Stimulated activated CD4-positive, alpha-beta T cell treated with anti-CD3 and anti-CD28 coated beads, Interleukin-15, amount 100 ng/mL, for 1 hour (primary cell): ENCODE measurements at places on chromosomes 7 and 10.

DNA sequence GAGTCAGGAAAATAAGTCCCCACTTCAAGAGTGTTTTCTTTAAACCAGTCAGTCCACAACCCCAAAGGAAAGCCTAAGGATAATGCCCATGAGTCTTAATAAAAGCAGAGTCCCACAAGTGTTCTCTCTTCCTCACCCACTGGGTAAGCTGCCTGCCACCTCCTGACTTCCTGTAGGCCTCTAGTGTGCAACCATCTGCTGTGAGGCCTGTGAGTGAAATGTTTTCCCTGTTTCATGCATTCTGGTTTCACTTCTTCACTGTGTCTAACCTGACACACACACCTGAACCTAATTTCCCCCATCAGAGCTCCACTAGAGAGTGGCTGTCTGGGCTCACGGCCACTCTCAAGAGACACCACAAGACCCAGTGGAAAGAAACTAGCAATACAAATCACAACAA lies 38.9 kb upstream of the GDF10 start:
- DNase-seq: no peak

- no peak for DNase-seq
Measured at GRCh38 chr10:4306871-4307270, 519.1 kb upstream of the AKR1E2 start.

- DNase-seq: no peak
Measured at GRCh38 chr7:31747553-31747952, 60.5 kb downstream of the PPP1R17 start.

GRCh38 chr7:100568176-100568895 lies 5.4 kb downstream of the SAP25 start:
- no peak for DNase-seq

DNA sequence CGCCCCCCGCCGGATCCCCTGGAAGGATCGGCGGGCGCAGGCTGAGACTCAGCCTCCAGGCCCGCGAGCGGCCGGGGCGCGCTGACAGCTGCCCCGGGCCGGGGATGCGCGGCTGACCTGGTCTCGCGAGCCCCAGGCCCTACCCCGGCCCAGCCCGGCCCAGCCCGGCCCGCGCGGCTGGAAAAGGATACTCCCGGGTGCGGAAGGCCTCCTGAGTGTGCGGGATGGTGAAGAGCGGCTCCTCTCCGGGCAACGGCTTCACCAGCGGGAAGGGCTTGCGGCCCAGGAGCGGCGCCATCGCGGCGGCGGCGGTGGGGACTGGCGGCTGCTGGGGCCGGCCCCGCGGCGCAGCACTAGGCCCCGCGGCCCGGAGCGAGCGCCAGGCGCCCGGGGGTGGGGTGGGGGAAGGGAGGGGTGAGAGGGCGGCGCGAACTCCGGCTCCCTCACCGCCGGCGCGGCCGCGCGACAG lies 423 bp downstream of the BAZ1B start:
- DNase-seq: peak; percentile 59

GRCh38 chr10:56135828-56136227 lies 225.2 kb downstream of the ZWINT start:
- no peak for DNase-seq

DNA sequence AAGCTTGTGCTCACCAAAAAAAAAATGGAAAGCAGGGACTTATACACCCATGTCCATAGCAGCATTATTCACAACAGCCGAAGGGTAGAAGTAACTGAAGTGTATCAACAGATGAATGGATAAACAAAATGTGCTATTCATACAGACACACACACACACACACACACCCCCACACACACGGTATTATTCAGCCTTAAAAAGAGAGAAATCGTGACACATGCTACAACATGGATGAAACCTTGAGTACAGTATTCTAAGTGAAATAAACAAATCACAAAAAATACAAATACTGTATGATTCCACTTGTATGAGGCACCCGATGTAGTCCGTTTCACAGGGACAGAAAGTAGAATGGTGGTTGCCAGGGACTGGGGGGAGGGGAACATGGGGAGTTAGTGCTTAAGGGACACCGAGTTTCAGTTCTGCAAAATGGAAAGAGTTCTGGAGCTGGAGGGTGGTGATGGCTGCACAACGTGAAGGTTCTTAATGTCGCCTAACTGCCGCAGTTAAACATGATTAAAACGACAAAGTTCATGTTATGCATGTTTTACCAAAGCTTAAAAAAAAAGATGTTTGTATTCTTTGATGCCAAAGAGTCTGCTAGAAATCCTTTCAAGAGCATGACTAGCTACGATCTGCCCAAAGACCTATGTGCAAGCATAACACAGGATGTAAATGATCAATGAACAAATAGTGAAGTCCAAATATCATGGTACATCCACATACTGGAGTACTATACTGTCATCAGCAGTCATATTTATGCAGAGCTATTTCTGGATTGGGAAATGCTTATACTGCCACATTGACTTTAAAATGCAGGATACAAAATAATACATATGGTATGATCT lies 7.2 kb downstream of the TNS3 start:
- DNase-seq: no peak

DNA sequence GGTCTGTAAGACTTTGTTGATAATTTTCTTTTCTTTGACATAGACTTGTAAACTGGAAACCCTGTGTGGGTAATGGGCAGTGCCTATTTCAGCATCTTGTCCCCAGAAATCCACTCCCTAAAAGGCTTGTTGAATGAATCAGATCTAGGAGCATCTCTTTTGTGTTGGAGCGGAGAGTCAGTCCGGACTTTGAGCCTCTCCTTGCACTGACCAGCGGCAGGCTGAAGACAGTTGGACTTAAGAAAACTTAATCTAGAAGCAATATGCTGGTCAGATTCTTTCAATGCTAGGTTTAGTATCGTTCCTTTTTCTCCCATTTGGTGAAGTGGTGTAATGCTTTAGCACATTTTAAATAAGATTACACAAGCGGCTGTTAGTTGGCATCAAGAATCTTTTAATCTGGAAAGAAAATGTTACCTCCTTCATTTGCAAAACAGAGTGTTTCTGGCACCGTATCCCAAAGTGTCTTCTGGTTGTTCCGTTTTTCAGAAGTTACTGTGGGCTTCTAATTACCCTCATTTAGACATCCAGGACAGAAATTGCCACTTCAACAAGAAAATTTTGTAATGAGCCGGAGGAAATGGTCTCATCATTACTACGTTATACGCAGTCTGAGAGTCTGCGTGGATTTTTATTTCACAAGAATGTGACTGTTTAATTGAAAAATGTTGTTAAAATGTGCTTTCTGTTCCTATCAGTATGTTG lies 74.7 kb downstream of the CUX1 start:
- DNase-seq: no peak

- DNase-seq: no peak
Measured at GRCh38 chr7:140526787-140527664, 47.7 kb upstream of the MKRN1 start.

DNA sequence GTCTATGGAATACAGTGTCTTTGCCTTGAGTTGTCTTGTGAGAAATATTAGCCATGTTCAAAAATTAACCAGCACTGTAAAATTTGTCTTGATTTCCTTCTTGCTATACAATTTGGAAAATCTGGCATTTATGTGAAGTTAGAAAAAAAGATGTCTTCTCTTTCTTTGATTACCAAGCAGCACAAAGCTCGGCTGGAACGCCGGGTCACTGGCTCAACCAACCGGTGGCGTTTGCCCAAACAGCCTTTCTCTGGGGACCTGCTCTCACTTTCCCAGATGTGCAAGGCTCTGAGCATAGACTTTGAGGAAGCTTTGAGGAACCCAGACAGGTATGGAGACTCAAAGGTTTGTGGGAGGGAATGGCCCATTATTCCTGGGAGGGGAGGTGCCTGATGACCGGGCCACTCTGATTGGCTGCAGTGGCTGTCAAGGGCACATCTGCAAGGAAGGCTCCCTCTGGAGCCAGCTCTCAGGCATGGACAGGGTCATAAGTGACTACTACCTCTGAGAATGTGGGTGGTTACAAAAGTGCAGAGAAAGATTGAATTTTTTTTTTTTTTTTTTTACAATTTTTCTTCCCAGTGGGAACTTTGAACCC lies 5.6 kb downstream of the BTBD16 start:
- DNase-seq: no peak

- DNase-seq: no peak
Measured at GRCh38 chr10:101666083-101666482, 28.9 kb downstream of the FBXW4 start.

DNA sequence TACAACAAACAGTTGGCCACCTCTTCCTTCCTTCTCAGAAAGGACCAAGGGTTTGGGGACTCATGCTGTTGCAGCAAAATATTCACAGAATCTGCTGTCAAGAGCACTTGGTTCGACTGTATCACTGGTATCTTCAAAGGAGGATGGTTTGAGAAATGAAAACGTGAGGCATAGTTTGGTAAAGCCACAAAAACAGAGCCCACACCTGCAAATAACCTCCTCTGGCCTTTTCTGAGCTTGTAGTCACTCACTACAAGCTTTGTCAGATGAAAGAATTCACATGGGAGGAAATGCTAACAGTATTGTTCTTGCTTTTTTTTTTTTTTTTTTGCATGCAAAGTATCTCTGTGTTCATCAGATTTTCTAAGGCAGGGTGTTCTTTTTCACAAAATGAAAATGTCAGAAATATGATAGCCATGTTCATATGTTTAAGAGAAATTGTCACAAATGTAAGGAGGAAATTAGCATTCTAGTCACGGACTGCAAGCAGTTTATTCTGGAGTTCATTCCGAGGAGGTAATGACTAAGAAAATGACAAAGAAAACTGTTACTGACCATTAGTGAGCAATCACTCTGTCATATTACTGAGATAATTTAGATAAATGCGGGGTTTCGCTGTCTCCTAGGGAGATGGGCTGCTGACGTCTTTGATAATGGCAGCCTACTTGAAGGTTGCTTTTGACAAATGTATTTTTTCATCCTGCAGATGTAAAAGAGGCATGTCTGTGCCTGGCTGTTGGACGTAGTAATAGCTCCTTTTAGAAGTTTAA lies 117.8 kb upstream of the MYO3A start:
- no peak for DNase-seq

DNA sequence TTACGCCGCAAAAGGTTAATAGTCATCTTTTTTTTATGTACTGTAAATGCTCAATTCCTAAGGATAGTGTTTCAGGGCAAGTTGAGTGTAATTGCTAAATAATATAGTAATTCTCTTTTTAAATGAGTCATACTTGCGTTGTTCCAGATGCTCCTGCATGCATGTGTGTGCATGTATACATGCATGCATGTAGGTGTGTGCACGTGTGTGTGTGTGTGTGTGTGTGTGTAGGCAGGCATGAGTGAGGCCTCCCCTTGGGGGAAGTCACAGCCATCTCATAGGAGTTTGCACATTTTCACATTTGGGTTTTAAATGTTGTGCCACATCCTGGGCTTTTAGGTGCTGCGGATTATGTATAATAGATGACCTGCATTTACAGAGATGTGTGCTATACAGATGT lies 1095.8 kb downstream of the KCNMA1 start:
- no peak for DNase-seq

DNA sequence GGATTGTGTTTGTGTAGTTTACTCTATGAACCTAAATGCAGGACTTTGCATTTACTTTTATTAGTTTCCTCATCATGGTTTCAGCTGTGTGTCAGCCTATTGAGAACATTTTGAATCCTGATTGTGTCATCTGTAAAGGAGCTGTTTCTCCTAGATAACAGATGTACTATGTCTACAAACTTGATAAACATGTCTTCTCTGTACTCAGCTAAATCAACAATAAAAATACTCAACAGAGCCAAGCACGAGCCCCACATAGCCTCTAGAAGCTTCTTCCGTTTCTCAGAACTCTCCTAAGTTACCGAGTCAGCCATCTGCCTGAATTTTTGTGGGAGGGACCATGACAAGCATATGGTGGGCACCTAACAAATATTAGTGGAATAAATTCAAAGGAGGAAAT lies 234.7 kb downstream of the SKAP2 start:
- no peak for DNase-seq

DNA sequence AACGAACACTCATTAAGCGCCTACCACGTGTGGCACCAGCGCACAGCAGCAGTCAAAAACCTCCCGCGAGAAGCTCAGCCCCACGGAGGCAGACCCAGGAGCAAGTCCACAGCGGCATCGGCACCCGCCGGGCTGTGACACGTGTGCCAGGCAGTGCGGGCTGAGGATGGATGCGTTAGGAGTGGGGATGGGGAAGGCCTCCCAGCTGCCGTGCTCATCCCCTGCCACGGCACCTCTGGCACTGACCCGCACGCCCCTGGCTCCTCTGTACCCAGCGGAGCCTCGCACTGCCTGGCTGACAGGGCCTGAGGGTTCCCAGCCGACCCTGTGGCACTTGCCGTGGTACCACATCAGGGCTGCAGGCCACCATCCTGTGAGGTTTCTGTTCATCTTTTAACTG lies 16.8 kb downstream of the CFAP46 start:
- no peak for DNase-seq

DNA sequence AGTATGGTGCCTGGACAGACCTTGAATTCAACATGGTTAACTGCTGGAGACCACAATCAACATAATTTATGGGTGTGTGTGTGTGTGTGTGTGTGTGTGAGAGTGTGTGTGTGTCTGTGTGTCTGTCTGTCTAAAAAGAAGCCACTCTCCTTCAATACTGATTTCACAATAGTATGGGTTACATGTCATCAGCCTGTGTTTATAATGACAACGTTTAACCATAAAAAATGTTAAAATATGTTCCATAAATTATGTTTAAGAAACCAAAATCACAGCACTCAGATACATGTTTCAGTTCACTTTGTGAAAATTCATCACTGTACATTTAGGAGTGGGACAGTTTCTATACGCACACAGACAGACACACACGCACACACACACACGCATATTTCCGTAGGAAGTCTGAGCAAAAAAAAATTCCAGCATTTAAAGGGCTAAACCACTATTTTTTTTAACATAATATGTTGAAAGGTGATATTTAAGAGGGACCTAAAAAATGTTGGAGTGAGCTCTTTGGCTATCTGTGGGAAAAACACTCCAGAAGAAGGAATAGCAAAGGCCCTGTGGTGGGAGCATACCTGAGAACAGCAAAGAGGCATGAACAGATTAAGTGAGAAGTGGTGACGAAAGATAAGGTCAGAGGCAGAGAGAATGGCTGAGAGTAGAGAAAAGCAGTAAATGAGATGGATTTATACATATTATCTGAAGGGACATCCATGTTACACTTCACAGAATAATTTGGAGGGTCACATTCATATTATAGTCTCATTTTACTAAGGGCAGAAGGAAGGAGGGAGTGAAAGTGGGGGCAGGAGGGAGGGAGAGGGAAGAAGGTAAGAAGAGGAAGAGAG lies 10.9 kb downstream of the PDZD8 start:
- DNase-seq: no peak

DNA sequence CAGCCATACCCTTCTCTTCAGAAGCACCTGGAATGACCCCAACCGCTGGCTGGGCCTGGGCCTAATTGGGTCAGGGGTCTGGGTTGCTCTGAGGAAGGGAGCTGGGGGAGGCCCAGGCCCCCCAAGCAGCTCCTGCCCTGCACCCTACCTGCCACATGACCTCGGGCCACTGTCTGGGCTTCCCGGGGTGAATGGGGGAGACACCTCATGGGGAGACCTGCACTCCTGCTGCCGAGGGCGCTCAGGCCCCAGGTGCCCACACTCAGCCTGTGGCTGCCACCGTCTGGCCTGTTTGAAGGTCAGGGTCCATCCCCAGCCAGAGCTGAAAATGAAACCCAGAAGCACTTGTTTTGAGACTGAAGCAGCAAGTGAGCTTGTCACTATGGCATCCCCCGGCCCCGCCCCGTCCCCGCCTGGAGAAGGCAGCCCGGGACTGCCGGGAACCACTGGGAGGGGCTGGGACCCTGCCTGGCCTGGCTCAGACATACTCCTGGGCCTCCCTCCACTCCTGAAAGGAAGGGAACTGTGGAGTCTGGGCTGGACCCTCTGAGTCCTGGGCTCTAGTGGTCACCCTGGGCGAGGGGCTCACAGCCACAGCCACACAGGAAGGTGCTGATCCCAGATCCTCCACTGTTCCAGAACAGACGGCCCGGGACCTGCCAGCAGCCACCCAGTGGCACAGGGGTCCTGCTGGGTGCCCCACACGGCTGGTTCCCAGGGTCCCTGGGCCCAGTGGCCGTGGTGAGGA lies 7.4 kb upstream of the MICALL2 start:
- DNase-seq: no peak
